GM19239 (cell line): ENCODE measurements at places on chromosomes 7 and 10.

DNA sequence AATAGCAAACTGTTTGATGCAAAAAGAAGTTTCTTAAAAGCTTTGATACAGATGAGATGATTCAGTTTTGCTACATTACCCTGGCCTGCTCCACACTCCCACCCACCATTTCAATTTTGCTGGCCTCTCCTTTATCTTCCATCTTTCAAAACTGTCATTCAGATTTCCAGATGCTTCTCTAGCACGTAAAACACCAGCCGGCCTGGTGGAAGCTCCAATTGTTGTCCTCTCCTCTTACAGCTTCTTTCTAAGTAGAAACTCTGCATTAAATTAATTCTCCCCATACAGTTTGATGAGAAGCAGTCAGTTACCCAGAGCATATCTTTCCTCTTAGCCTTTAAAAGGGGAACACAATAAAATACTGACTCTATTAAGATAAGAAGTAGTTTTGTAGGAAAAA is 34.3 kb upstream of the ELMO1 start:
- no peak for DNase-seq

GRCh38 chr10:106410331-106410730 is 754.2 kb downstream of the SORCS1 start:
- DNase-seq: no peak

- DNase-seq: no peak
These were observed 81.0 kb downstream of the HGF start for GRCh38 chr7:81688622-81689411.

DNA sequence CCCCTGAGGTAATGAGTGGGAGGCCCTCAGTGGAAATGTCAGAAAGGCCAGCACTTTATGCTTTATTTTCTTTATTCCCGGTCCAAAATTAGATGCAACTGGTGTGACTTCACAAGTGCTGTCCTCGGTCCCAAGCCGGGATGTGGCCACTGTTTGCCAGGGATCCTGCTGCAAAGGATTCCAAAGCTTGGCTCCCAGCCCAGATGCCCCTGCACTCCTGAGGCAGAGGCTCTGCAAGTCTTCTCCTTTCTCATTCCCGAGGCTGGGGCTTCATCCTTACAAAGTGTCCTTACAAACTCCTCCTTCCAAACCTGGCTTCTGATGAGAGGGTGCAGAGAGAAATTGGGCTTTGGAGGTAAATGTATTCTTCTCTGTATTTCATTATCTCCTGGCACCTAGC is 544.3 kb upstream of the DPP6 start:
- DNase-seq: no peak

DNA sequence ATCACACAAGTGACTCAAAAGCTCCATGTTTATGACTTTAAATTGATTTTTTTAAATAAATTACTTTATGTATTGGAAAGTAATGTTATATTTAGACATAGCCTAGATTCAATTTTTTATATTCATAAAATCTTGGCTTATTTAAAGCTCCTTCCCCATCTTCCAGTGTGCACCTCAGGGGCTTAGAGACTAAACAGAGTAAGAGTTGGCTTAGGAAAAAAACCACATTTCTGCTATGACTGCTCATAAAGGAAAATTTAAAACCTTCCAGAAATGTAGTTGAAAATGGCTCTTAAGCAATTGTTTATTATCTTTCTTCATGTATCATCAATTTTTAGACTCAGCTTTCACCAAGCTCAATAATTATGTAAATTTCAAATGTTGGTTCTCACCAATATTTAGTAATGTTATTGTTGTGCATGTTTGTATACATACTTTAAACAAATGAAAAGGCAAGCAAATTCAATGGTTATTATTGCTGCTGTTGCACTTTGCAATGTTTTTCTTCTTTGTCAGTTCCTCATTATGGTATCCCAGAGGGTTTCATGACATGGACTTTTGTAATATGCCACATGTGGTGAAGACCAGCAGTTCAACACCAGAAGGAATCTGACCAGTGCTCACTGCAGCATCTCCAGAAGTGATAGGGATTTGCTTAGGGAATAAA is 700.1 kb upstream of the ANKRD30A start:
- no peak for DNase-seq

GRCh38 chr7:50308203-50308531 is 3.7 kb downstream of the IKZF1 start:
- no peak for DNase-seq

GRCh38 chr10:78784546-78784945 is 284.2 kb upstream of the ZMIZ1 start:
- DNase-seq: no peak

DNA sequence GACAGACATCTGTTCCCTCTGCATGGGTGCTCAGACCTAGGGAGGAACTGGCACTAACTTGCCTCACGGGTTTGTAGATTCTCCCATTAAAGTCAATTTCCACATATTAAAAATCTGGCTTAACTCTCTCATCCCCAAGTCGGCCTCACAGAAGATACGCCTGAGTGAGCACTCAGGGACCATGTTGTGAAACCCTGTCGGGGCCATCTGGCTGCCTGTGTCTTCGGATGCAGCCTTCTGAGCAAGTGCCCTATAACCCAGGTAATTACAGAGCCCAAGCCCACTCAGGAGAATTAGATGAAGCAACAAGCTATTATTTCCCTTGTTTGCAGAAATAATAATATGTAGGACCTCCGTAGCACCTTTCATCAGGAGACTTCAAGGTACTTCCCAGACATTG is 219.3 kb upstream of the GLI3 start:
- no peak for DNase-seq

DNA sequence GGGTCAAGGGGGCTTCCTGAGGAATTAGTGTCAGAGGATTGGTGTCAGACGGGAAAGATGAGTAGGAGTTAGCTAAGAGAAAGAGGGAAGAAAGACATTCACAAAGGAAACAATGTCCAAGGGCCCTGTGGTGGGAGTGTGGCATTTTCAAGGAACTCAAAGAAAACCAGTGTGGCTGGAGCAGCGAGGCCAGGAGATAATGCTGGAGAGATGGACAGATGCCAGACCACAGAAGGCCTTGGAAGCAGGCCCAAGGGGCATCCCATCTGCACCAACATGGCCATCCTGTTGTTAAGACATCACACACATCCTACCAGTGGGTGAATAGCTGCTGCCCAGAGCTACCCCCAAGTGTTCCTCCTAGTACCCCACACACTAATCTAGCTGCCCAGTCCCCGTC is 36.1 kb upstream of the CUL1 start:
- DNase-seq: no peak

DNA sequence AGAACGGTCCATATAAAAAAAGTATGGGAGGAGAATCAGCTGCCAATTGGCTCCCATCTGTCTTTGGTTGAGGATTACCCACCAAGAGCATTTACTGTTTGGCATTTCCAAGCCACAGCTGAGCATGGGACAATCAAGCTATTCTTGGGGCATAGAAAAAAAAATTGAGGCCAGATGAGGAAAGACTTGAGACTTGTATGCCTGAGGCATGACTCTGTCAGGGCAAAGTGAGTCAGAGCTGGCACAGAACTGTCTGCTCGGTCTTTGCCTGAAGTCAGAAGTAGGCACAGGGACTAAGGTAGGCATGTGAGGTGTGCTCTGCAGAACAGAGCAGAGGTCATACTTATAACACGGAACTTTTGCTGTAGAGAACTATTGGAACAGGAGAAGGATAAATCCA is 126.5 kb upstream of the CHRM2 start:
- no peak for DNase-seq

DNA sequence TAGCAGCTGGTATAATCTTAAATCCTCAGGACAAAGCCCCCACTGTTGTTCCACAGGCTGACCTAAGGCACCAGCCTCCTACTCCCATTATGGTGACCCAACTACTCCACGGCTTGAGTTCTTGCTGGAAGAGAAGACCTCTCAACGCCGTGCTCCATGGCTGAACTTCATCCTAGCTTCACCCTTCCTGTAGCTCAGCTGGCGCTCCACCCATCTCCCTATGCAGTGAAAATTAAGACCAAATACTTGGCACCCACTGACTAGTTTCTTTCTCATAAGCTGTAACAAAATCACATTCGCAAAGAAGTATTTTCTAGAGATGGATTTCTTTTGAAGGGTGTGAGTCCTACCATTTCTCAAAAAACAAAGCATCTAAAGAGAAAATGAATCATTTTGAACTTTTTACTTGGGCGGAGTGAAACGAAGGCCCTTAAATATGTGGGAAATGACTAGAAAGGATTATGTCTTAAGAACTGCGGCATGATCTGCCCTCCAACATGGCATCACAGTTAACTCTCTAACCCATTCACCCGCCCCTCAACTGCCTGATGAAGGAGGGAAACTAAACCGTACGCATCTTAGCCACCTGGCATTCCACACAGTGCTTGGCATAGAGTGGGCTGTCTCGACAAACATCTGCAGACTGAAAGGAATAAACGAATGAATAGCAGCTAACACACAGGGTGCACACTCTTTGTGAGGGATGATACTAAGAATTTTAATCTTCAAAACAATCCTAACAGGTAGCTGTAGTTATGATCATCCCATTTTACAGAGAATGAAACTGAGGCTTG is 32.7 kb downstream of the GFRA1 start:
- no peak for DNase-seq

GRCh38 chr7:136923111-136923667 is 54.7 kb downstream of the CHRM2 start:
- DNase-seq: no peak

DNA sequence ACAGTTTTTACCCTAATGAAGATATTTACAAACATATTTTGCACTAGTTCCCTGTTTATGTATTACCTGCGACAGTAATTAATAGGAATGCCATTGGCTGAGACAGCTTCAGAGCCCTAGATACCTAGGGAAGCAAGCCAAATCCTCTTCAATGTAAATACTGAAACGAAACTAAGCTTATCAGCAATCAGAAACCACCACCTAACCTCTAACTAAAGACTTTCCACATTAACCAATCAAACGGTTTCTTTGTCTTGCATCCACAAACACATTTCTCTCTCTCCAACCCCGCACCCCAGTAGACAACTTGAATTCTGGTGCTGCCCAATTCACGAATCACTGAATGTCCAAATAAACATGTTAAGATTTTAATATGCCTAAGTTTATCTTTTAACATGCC is 474.4 kb upstream of the C7orf33 start:
- no peak for DNase-seq

DNA sequence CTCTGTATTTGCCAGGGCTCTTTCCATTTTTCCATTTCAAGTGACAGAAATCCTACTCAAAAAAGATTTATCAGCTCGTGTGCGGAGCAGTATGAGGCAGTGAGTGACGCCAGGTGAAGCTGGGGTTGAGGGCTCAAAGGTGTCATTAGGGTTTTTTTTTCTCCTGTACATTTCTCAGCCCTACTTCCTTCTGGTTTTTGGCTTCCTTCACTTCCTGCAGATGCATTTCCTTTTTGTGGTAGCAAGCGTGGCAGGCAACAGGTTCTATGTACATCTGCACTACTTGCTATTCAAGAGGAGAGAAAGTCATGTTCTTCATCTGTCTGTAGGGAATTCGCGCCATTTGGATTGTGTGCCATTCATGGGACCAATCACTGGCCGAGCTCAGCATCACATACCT is 52.8 kb upstream of the AOAH start:
- DNase-seq: no peak

DNA sequence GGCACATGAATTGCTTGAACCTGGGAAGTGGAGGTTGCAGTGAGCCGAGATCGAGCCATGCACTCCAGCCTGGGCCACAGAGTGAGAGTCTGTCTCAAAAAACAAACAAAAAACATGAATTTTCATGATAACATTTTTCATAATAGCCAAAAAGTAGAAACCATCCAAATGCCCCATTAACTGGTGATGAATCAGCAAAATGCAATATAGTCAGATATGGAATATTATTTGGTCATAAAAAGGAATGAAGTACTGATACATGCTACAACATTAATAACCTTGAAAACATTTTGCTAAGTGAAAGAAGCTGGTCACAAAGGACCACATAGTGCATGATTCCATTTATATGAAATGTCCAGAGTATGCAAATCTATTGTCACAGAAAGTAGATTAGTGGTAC is 24.5 kb upstream of the VCL start:
- DNase-seq: no peak

DNA sequence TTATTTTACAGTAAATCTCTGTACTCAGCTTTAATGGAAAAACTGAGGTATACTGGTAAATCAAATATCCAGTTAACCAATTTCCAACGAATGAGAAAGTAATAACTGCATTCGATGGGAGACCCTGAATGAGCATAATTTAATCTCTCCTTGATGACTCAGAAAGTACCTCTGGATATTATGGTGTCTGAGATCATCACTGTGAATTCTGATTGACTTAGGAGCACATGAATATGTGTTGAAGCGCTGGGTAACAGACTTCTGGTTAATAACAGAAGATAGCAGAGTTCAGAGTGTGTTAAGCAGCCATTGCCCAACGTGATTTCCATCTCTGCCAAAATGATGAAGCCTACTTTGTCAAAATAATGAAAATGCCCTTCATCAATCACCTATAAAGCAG is 116.6 kb downstream of the NRP1 start:
- no peak for DNase-seq

GRCh38 chr7:39413636-39414223 is 152.5 kb upstream of the YAE1 start:
- no peak for DNase-seq

DNA sequence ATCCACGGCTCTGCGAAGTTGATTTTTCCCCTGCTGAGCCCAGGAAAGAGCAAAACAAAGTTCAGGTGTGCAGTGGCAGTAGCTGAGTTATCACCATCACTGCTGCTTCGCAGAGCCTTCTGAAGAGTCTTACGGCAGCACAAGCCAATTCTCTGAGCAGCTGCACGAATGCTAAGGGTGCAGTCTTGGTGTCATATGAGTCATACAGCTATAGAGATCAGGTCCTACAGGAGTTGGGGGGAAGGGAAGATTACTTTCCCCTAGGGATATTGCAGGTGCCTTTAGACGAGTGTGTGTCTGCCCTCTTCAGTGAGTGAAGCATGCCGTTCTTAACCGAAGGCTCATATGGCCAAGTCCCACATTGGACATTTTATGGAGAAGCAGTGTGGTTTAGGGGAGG is 227.8 kb downstream of the CELF2 start:
- no peak for DNase-seq

GRCh38 chr7:1725199-1725690 is 55.2 kb downstream of the ELFN1 start:
- DNase-seq: no peak

GRCh38 chr7:146117576-146117975 is 975 bp downstream of the CNTNAP2 start:
- no peak for DNase-seq
